ENCODE measurements at places on chromosomes 5 and 9. TPM values are rescaled to one million over a fixed set of nuclear protein-coding genes. Genes with fewer than 3 reads are reported as not detected.

Gene SH3TC2
- 38.8 TPM for total RNA-seq

Gene GLDC
- 1.5 TPM for total RNA-seq

Gene GOLGA2
- total RNA-seq: 175 TPM

DNA sequence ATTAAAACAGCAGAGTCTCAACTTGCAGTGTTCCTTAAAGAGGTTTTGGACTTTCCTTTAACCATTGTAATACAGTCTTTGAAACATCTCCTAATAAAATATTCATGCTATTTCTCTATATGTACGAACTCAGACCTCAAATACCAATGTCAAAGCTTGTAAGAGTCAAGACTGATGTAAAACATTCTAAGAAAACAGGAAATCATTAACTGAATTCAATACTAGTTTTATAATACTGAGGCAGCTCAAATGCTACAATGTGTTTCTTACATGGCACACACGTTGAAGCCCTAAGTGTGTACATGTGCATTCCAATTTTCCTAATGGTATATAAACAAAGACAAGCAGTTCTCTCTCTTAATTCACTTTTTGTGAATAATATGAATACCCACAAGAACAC is 11.6 kb downstream of the PSIP1 start:
- no peak overlapping the region for H3K27ac ChIP-seq
- no peaks in the 10 kb centered on the region for H3K36me3 ChIP-seq
- H3K27me3 ChIP-seq: no peaks in the 10 kb centered on the region

GRCh38 chr9:4243113-4243512 is 56.8 kb downstream of the GLIS3 start:
- no peak overlapping the region for H3K27ac ChIP-seq
- no peaks in the 10 kb centered on the region for H3K36me3 ChIP-seq
- no peak overlapping the region for H3K4me3 ChIP-seq
- H3K27me3 ChIP-seq: no peaks in the 10 kb centered on the region
- no peaks in the 10 kb centered on the region for H3K4me1 ChIP-seq

DNA sequence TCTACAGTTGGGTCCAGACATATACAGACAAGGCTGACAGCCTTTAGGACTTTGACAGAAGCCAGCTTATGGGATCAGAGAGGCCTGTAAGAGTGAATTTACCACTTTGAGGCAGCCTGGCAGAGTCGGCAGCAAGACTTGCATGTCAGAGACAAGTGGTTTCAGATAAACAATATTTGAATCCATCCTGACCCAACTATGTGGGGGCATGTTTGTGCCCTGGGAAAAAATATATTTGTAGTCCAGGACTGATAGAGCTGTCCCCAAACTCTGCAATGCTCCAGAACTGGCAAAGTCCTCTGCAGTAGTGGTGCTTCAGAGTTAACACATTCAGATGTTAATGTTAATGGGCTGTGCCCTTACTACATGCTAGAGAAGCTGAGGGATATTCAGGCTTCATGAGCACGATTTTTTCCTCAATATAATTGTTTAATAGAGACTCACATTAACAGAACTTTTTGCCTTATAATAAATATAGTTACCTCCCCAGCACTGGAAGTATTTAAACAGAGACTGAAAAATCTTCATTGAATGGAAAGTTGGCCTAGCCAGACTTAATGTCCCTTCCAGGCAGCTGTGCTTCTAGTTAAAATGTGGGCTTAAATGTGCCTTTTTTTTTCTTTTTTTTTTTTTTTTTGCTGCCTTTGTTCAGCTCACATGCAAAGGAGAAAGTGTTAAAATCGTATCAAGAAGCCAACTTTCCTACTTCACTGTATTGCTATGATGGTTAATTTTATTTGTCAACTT is 42.9 kb downstream of the FEM1C start:
- H3K4me1 ChIP-seq: no peaks in the 10 kb centered on the region
- H3K27ac ChIP-seq: no peak overlapping the region
- DNase-seq: no peak
- H3K4me3 ChIP-seq: no peak overlapping the region
- H3K27me3 ChIP-seq: no peaks in the 10 kb centered on the region

Measured in PC-9 (cell line).